ENCODE measurements at places on chromosomes 6 and 20.

DNA sequence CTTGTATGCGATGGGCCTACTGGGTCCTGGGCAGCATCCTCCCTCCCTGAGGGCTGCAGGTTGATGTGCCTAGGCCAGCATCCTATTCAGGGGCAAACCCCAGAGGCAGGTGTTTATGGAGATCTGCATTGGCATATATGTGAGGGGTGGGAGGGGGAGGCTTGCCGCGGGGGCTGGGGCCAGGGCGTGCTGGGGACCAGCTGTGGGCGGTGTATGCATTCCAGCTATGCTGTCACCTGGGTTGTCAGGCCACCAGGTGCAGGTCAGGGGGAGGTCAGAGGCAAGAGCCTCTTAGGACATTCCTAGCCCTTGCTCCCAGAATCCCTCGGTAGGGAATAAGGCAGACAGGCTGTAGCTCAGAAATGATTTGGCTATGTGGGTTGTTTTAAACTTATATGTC lies 11.9 kb downstream of the FOXA2 start:
- DNase-seq = no peak

DNA sequence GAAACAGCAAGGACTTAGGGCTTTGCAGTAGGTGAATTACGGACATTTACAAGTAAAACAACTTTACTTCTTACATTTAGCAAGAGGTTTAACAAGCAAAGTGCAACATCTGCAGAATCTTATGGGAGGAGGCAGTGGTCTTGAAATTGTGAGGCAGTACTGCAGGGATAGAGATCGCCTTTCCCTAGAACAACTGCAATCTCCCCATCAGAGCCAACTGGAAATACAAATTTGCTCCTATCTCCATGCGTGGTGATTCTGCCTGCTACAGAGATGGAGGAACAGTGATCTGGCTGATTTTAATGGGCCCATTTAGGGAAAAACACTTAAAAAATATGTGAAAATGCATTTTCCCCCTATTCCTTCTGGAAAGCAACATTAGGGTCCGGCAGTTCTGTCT lies 25.9 kb downstream of the GNAS start:
- DNase-seq = no peak

DNA sequence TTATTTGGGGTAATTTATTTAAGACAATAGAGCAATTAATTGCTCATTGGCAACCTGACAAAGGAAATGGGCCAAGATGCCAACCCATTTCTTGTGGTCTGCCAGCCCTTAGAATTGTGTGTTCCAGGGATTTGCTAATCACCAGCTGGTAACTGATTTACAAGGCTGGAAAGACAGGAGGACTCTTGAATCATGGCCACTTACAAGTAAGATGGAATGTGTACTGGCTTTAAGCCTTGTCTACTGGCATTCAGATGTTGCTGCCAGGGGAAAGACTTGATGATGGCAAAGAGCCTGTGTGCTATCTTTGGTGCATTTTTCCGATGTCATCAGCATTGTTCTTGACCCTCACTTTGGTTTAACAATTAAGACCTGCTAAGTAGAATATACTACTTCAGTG lies 91.0 kb downstream of the BCKDHB start:
- no peak for DNase-seq

DNA sequence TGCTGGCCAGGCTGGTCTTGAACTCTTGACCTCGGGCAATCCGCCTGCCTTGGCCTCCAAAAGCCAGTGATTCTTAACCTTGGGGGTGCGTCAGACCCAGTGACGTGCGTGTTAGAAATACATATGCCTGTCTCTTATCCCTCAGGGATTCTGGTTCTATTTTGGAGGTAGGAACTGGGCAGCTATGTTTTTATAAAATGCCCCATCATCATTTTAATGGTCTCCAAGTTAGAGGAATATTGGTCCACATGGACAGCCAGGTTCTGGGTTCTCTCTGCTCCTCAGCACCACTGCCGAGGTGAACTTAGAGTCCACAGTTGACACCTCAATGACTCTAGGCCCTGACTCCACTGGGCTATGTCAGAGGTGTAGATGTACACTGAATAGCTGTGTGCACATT lies 352.7 kb downstream of the SMOC2 start:
- no peak for DNase-seq

GRCh38 chr20:1776681-1777475 lies 118.3 kb upstream of the SIRPA start:
- peak; percentile 46 for DNase-seq

DNA sequence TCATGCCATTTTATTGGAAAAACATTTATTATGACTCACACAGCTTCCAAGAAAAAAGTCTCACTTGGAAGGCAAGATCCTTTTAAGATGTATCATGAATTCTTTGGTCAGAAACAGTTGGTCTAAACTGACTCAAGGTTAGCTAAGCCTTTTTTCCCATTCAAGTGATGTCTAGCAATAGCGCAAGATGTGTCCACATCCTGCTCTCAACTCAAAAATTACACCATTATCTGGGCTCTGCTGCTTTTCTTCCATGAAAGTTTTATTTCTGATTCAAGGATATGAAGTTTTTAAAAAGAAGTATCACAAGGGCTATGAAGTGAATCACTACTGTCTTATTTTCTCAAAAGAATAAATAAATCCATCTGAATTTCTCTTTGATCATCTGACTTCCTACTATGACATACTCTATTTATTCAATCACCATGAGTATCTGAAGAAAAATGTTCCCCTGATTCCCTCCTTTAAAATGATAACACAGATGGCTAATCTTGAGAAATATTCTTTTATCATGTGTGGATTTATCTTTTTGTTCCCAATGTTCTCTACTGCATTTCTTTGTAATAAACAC lies 139.2 kb downstream of the AHI1 start:
- DNase-seq = peak; percentile 83

Data from NCI-H226 (cell line).